Hematopoietic multipotent progenitor cell treated with erythropoietin and hydrocortisone succinate and interleukin-3 and kit ligand, for 8 days (in vitro differentiated cells): ENCODE measurements at places on chromosomes 2 and 18.

GRCh38 chr2:84912984-84913383 lies 7.5 kb downstream of the TMSB10 start:
- no peak for DNase-seq

GRCh38 chr2:85999061-85999831 lies 106.4 kb downstream of the POLR1A start:
- DNase-seq: no peak

- no peak for DNase-seq
Observed at GRCh38 chr2:219027511-219028055, 13.7 kb downstream of the CFAP65 start.

DNA sequence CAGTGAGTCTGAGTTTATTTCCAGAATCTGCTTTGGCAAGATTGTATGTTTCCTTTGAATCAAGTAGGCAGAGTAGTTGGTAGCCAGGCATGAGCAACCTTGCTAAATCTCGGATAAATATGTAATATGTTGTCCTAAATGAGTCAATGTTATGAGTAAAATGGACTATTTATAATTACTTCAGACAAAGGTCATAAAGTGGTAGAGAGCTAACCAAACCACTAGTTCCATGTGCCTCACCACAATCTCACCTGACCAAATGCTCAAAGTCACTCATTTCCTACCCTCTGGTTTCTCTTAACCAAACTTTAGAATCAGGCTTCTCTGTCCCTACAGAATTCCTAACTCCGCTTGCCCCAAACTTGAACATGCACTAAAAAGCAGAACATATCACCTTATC lies 261.2 kb upstream of the FSIP2 start:
- no peak for DNase-seq

GRCh38 chr2:138720035-138720838 lies 60.0 kb downstream of the NXPH2 start:
- DNase-seq: no peak

- DNase-seq: no peak
Observed at GRCh38 chr2:113213061-113213930, 39.5 kb downstream of the PSD4 start.

- no peak for DNase-seq
Observed at GRCh38 chr2:145119225-145119624, 599.3 kb upstream of the ZEB2 start.

GRCh38 chr2:9975805-9976447 lies 24.4 kb downstream of the GRHL1 start:
- DNase-seq: peak; percentile 56

DNA sequence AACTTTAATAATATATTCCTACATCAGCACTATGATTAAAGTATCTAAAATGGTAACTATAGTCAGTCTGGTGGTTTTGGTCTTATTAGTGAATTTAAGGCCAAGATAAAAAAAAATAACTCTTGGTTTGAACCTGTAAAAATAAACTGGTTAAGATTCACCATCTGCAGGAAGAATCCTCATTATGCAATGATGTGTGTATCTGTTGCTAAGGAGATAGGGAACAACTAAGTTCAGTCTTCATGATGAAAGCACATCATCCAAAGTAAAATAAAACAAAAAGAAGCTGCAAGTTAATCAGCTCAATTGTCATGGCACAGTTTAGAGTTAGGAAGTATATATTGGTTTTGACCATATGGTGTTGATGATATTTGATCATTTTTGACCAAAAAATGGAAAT lies 466.0 kb downstream of the NYAP2 start:
- no peak for DNase-seq

GRCh38 chr2:233003658-233004555 lies 9.1 kb downstream of the NGEF start:
- no peak for DNase-seq

- DNase-seq: no peak
Observed at GRCh38 chr2:33909945-33910695, 311.0 kb upstream of the FAM98A start.

DNA sequence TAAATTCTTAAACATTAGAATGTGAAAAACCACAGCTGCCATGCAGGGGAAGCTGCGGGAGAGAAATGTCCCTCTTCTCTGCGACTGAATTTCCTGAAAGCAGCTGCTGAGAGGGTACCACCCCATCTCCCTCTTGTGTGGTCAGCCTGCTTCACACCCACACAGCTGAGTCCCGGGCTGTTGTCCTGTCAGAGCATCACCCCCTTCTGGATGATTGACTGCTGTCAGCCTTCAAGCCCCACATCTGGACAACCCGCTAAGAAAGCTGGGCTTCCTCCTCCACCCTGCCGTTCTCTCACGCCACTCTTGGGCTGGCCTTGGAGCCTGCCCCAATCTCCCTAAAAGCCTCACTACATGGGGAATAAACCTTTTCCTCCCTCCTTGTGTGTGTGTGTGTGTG lies 26.0 kb downstream of the SH3YL1 start:
- DNase-seq: no peak

- DNase-seq: peak; percentile 64
Observed at GRCh38 chr2:231665245-231666170, 42.8 kb upstream of the PTMA start.

DNA sequence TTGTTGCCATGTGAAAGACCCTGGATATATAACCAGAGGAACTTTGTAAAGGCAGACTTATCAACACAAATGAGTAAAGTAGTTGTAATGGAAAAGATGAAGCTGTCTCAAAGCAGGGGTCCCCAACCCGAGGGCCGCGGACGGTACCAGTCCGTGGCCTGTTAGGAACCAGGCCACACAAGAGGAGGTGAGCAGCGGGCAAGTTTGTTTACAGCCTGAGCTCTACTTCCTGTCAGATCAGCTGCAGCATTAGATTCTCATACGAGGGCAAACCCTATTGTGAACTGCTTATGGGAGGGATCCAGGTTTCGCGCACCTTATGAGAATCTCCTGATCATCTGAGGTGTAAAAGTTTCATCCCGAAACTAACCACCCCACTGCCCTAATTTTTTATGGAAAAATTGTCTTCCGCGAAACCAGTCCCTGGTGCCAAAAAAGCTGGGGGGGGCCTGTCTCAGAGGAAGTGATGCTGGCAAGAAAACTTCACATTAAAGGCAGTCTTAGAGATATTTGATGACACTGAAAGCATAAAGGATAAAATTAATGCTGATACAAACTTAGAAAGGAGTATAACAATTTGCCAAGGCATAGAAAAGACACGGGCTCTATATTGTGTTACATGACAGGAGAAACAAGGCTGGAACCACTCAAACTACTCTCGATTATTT lies 57.5 kb upstream of the MSTN start:
- no peak for DNase-seq

- no peak for DNase-seq
Observed at GRCh38 chr2:237359894-237360780, 53.8 kb downstream of the COL6A3 start.

DNA sequence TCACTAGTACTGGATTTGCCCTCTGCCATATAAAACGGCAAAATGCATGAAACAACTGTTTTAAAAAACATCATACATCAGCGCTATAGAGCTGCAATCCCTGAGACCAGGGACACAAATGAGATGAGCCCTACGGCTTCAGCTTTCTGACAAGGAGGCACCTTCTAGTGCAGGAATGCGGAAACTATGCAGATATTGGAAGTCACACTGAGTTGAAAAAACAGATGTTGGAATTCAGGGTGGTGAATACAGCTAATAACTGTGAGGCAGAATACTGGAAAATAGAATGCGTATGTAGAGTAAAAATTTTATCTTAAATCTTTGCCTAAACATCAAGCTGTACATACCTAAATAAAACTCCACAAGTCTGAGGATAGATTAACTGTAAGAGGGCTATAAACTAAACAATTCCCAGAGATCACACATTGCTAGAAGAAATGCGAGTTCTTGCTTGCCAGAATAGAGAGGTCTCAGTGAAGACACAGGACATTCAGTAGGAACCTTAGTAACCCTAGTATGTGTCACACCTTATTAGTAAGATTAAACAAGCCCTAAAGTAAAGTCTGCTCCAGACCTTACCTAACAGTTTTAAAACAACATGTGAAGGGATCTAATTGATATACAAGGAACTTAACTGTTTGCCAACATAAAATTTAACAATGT lies 541.4 kb upstream of the DDX18 start:
- DNase-seq: no peak

DNA sequence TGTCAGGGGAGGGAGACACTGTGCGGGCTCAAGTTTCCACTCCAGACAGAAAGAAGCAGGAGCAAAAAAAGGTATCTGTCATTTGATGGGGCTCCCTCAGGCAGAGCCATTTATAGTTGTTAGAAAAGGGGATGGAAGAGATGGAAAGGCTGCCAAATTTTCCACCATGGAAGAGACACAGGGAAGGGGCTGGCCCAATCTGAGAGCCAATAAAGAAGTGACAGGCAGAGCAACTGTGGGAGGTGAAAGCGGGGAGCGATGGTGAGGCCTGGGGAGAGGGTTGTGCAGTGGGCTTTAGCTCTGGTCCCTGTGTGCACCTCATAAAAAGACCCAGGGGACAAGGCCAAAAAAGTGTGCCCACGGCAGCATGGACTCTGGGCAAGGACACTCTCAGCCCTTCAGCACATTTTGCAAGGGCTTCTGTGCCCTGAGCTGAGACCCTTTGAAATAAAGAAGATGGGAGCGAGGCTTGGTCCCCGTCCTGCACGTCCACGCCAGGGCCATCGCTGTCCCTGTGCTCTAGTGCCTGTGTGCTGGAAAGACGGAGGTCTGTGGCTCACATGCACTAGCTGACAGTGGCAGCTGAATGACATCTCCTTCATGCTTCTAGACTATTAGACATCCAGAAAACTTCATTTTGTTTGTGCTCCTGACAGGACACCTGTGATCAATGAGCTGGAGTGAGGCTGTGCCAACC lies 456.7 kb upstream of the HS6ST1 start:
- DNase-seq: no peak

GRCh38 chr18:22467760-22468553 lies 50.2 kb upstream of the CTAGE1 start:
- no peak for DNase-seq

DNA sequence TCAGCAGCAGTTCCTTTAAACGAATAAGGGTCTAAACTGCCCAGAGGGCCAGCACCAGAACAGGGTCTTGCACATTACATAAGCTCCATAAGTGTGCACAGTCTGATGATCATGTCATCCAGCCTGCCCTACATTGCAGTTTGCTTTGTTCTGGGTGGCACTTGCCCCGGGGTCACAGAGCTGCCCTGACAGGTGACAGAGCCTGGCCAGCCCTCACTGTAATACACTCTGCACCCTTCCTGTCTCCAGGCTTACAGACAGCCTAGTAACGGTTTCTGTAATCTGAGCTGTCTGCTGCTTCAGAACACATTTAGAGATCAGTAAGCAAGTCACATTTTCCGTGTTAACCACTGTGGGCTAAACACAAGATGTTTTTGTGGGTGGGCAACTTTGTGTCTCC lies 213.3 kb downstream of the FAM210A start:
- DNase-seq: no peak

- DNase-seq: peak; percentile 83
Observed at GRCh38 chr2:231687133-231687852, 21.0 kb upstream of the PTMA start.

DNA sequence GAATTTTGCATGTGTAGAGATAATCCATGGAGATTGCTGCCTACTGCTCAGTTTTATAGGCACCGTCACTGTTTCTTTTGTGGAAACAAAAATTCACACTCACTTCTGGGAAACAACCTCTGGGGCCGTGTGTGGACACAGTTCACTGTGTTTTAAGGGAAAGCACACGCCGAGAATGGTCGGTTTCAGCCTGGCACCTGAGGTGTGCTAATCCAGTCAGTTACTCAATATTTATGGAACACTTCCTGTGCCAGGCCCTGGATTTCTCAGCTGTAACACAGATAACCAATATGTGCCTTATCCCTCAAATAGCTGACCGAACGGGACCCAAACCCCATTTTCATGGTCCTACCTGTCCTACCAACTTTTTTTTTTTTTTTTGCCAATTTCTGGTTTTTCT lies 179.6 kb downstream of the MGAT5 start:
- DNase-seq: no peak

GRCh38 chr2:2597712-2598111 lies 266.6 kb upstream of the MYT1L start:
- DNase-seq: no peak

- DNase-seq: no peak
Observed at GRCh38 chr18:73258375-73259087, 390.7 kb upstream of the NETO1 start.

GRCh38 chr18:59877361-59877760 lies 22.4 kb upstream of the PMAIP1 start:
- no peak for DNase-seq

GRCh38 chr2:173898178-173898668 lies 67.0 kb downstream of the SP3 start:
- no peak for DNase-seq

DNA sequence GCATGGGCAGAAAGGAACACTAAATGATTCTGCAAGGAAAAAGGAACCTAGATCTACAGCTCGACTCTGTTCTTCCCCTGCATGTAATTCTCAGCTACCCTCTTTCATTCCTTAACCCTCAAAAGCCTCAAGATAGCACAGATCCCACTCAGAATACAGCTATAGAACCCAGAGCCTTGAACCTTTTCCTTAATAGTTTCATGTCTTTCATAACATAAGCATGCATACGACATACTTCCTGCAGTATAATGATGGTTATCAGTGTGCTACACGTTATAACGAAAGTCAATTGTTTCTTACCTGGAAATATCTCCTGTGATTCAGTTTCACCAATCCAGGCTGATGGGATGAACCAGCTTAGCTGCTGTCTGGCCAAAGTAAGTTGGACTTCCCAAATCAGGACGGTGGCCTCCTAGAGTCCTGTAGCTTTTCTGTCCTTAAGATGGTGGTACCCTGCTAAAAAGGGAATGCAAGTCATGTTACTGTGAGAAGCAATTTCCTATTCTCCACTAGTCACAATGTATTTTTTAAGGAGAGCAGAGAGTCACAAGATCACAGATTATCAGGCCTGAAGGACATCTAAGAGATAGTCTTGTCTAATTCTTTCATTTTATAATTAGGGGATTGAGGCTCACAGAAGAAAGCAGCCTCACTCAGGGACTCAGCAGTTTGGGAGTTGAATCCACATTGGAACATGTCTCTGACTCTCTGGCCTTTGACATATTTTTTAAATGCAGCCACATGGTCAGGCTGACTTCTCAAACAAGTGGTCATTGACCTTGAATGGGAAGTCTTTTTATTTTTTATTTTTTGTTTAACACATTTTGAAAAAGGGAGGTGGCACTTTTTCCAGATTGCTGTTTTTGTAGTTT lies 41.8 kb downstream of the CYRIA start:
- no peak for DNase-seq
